ENCODE measurements at places on chromosomes 1 and 21.

DNA sequence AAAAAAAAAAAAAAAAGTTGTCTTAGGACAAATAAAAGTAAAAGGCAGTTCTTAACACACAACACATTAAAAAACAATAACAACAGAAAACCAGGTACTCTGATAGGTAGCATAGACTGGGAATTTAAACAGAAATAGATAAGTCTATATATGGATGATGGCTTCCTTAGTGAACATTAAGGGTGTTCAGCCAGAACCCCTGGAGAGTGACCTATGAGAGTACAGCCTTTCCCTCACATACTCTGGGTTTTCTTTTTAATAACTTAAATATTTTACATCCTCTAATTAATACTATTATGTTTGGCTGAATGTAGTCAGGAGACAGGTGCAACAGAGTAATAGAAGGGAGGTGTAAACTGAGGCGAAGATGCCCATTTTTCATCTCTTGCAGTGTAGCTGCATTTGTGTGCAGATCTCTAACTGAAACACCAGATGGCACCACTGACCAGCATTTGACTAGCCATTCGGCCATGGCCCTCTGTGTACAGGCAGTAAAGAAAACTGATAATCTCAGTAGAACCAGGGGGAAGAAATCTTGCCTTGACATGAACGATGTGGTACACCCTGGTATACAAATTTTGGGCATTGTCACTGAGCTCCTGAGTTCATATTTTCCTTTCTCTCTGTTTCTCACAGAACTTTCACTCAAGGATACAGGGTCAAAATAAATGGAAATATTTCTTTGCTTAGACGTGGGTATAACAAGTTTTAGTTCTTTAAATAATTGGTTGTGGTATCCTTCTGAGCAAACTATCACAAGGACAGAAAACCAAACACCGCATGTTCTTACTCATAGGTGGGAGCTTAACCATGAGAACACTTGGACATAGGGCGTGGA is 7.6 kb downstream of the TTF2 start:
- DNase-seq = peak; percentile 26

DNA sequence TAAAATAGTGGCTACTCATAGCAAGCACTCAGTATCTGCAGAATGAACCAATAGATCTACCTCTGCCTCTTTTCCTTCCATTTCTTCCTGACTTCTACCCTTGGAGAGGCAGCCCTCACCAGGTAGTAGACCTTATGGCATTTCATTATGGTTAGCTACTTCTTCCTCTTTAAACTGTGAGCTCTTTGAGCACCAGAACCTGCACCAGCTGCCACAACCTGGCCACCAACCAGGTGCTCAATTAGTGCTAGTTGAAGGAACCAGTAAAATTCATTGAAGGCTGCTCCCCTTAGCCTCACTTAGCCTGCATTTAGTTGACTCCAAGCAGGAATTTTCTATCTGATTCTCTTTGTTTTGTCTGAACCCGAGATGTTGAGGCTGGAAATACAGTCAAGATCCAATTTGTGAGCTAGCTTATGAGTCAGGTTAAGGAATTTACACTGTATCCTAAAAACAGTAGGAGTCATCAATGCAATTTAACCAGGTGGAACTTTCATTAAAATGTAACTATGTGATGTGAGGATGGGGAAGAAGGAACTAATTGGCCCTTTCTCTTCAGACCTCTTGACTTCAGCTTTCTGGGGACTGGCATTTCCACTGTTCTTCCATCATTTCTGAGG is 81.5 kb upstream of the UBE2U start:
- DNase-seq = no peak

DNA sequence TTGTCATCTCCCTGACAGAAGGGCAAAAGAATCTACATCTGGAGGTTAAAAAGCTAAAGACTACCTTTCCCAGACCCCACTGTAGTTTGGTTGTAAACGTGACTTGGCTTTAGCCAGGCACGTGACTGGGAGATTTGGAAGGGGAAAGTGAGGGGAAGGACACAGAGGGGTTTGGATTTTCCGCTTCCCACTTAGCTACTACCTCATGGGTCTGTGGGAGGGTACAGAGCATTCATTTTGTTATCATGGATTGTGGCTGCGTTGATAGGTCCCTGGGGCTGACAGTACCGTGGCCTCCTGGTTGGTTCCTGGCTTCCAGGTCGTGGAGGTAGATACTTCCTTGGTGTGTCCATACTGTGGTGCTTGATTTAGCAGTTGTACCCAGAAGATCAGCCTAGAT is 2.6 kb downstream of the CHD1L start:
- DNase-seq = no peak

DNA sequence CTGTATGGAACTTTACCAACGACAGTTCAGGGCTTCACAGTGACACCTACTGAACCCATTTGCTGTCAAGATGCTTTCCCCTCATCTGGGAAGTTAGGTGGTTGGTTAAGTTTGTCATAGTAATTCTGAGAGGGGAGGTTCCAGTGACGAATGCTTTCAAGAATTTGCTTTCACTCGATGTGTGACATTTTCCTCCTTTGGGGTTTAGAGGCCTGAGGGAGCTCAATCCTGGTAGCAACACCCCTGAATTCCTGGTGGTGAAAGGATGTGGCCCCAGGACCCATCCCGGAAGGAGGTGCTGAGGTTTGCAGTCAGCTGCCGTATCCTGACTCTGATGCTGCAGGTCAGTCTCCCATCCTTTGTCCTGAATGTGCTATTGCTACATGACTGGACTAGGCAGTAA is 2.8 kb downstream of the PIGV start:
- no peak for DNase-seq

GRCh38 chr1:17438318-17439249 is 893 bp downstream of the RCC2 start:
- DNase-seq = peak; percentile 58

DNA sequence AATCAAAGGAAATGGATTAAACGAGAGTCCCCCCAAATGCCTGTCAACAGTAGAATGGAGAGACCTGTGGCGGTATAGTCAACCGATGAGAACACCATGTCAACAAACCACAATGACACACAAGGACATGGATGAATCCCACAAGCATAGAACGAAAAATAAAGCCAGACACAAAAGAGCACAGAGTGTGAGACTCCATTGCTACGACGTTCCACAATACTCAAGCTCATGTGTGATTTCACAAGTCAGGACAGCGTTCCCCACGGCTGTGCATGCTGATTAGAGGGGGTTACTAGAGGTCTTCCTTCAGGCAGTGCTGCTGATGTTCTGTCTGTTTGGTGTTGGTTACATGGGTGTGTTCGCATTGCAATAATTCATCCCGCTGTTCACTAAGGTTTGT is 5.8 kb upstream of the PLA2G2D start:
- no peak for DNase-seq

DNA sequence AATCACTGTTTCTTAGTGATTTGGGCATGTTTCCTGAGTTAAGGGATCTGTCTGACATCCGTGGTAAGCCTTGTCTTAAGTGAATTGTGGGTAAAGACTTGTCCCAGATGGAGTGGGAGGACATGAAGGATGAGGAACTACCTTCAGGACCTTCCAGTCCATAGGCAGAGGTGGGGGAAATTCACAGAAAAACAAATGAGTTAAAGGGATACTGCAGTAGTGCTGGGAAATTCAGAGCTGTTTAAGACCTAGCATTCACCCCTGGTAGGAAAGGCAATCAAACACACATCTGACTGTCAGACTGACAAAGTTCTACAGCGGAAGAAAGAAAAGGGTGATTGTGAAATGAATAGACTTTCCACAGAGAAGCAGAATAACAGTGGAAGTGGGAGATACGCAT is 3.0 kb downstream of the GNAT2 start:
- no peak for DNase-seq

DNA sequence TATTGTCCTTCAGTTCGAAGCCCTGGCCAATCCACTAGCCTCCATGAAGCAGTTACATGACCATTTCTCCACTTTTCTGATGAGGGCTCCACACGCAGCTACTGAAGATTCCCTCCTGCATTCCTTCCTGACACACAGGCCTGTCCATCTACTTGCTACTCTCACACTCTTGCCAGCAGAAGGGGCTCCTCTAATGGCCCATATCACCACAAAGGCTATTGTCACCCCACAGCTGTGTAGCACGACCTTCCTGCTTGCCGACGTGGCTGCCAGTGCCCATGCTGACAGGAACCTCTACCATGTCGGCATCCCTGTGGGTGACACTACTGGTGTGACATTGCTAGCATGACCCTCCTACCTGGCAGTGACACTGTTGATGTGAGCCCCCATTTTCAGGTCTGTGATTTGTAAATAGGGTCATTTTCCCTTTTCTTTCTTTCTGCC is 1528.6 kb upstream of the TPTE start:
- no peak for DNase-seq

DNA sequence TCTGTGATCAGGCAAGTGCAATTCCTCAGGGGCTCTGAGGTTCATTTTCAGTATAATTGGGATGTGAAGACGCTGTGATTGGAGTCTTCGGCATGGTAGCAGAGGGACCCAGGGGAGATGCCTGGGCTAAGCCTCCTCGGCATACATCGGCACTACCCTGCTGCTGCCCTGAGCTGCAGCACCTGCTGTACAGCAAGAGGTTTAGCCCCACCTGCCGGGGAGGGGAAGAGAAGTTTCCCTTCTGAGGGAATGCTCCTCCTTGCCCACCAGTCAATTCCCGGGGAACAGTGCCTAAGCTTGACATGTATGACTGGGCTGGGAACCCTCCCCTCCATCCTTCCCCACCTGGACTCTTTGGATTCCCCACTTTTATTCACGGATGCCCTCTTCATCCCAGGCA is 24.9 kb downstream of the CNIH3 start:
- no peak for DNase-seq

GRCh38 chr21:31530897-31531705 is 128.4 kb upstream of the SOD1 start:
- no peak for DNase-seq

DNA sequence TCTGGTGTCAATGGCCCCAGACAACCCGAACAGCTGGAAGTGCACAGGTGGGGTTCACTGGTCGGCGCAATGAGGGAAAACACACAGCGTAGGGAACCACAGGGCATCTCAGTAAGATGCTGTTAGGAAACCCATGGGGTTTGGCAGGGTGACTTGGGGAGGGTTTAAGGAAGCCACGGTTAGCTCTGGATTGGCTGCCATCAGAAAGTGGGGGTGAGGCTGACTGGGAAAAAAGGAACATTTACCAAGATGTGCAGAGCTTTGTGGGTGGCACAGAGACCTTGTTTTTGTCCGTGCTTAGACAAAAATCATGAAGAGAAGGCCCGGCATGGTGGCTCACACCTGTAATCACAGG is 11.0 kb downstream of the ALDH4A1 start:
- DNase-seq = no peak

- peak; percentile 62 for DNase-seq
These were observed 10.3 kb downstream of the LMNA start for GRCh38 chr1:156124557-156125483.

GRCh38 chr1:245538671-245539070 is 383.9 kb downstream of the KIF26B start:
- no peak for DNase-seq

DNA sequence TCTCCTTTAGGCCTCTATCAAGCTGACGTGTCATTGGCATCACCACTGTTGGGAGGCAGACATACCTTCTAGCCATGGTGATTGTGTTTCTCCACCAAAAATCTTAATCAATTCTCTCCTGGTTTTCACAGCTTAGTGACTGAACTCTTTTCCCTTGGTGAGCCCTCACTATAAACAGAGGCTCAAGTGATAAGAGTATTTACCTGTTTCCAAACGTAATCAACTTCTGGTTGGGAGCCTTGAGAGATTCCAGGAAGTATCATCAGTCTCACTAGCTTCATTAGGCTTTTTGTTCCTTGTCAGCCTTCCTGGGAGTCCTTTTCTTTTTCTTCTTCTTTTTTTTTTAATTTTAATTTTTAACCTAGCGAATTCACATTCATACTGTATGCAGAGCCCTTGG is 33.8 kb upstream of the KCNQ4 start:
- DNase-seq = no peak

- no peak for DNase-seq
These were observed 1.4 kb downstream of the PEA15 start for GRCh38 chr1:160206421-160207117.

- DNase-seq = no peak
These were observed 14.6 kb downstream of the SYF2 start for GRCh38 chr1:25217598-25218232.

DNA sequence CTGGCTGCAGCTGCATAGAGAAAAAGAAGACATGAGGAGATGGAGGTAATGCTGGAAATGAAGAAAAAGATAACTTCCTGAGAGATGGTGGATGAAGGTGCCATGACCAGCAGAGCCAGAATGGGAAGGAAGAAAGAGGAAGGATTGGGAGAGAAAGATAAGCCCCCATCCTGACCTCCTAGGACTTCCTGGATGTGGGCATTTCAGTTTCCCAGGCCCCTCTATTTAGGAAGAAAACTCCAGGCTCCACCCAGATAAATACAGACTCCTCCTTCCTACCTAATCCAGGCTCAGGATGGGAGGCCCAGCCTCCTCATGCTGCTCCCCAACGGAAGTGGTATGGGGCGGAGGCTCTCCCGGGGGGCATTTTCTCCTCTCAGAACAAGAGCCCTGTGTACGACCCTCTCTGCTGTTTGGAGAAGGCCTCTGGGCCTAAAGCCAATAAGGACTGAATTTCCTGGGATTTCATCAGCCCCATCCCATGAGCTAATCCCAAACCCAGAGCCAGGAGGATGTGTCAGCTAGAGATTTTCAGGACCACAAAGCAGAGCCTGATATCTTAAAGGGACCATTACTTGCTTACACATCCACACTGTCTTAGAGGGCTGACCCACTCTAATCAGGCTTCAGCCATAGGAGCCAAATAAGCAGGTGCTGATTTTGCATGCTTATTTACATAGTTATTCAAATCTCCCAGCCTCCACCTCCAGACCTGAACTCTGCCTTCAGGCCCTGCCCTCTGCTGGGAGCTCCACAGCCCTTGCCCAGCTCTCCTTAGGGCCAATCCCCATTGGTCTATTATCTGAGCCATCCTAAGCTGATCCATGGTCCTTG is 5.1 kb upstream of the ARHGEF2 start:
- no peak for DNase-seq

GRCh38 chr1:215523906-215524305 is 43.2 kb upstream of the KCTD3 start:
- DNase-seq = no peak

- DNase-seq = no peak
These were observed 23.3 kb upstream of the BTG2 start for GRCh38 chr1:203281851-203282661.

- DNase-seq = no peak
These were observed 409.9 kb downstream of the HLX start for GRCh38 chr1:221289103-221289502.

GRCh38 chr21:28025111-28025510 is 967.6 kb downstream of the LTN1 start:
- no peak for DNase-seq

GRCh38 chr1:36096500-36097432 is 8.1 kb downstream of the ADPRS start:
- no peak for DNase-seq
